Immature natural killer cell (primary cell): ENCODE measurements at places on chromosomes 12 and 14. TPM values are rescaled to one million over a fixed set of nuclear protein-coding genes. Genes with fewer than 3 reads are reported as not detected.

Gene RND1
- not detected for polyA plus RNA-seq

Gene GZMB
- polyA plus RNA-seq = 2,869 TPM

GRCh38 chr12:3117144-3117581 is 40.0 kb downstream of the TSPAN9 start:
- H3K27ac ChIP-seq = no peak overlapping the region
- H3K4me1 ChIP-seq = peaks cover 5% of the 10 kb centered on the region
- no peak for DNase-seq

DNA sequence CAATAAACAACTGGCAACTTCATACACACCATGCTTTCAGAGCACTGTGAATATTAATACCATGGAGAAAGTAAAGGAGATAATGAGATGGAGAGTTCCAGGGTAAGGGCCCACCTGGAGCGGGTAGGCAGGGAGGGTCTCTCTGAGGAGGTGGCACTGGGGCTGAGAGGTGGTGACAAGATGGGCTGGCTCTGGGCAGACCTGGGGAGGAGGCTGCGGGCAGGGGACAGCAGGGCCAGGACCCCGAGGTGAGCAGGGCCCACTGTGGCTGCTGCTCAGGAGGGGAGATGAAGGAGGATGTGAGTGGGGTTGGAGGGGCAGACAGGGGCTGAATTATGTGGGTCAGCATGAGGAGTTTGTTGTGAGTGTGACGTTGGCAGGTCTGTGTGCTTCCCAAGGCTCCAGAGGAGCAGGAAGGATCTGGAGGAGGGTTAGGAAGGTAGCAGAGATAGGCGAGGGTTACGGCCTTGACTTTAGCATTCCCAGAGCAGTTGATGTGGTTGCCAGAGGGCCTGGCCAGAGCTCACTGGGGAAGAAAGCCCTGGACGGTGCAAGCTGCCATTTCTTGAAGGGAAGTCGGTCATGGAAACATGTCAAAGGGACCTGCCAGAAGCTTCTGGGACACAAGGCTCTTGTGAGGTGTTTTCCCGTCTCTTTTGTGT is 88.2 kb downstream of the CACNA1C start:
- peaks cover 3% of the 10 kb centered on the region for H3K27me3 ChIP-seq
- no peaks in the 10 kb centered on the region for H3K4me1 ChIP-seq
- no peak overlapping the region for H3K4me3 ChIP-seq
- no peaks in the 10 kb centered on the region for H3K36me3 ChIP-seq
- no peak overlapping the region for H3K27ac ChIP-seq

- no peaks in the 10 kb centered on the region for H3K27me3 ChIP-seq
- no peaks in the 10 kb centered on the region for H3K4me1 ChIP-seq
- H3K4me3 ChIP-seq = no peak overlapping the region
- no peak for DNase-seq
- no peaks in the 10 kb centered on the region for H3K36me3 ChIP-seq
These were observed 51.7 kb downstream of the MGST1 start for GRCh38 chr12:16399101-16399500.

GRCh38 chr12:52280319-52280795 is 5.9 kb downstream of the KRT86 start:
- no peak overlapping the region for H3K27ac ChIP-seq
- peaks cover 9% of the 10 kb centered on the region for H3K27me3 ChIP-seq
- DNase-seq = no peak

- no peaks in the 10 kb centered on the region for H3K36me3 ChIP-seq
- H3K4me3 ChIP-seq = no peak overlapping the region
- no peak for DNase-seq
- H3K4me1 ChIP-seq = peaks cover 34% of the 10 kb centered on the region
These were observed 107.7 kb upstream of the FKBP4 start for GRCh38 chr12:2687058-2687457.

- H3K27ac ChIP-seq = no peak overlapping the region
- no peaks in the 10 kb centered on the region for H3K4me1 ChIP-seq
These were observed 163.5 kb downstream of the CCER1 start for GRCh38 chr12:90791445-90791844.

- H3K27ac ChIP-seq = no peak overlapping the region
- H3K27me3 ChIP-seq = peaks cover 3% of the 10 kb centered on the region
- no peak for DNase-seq
- H3K4me1 ChIP-seq = no peaks in the 10 kb centered on the region
These were observed 322.7 kb upstream of the RTL1 start for GRCh38 chr14:101226265-101226602.

- no peaks in the 10 kb centered on the region for H3K36me3 ChIP-seq
- DNase-seq = no peak
- no peaks in the 10 kb centered on the region for H3K4me1 ChIP-seq
- H3K27ac ChIP-seq = no peak overlapping the region
These were observed 326.7 kb downstream of the ATP23 start for GRCh38 chr12:58268069-58268468.

DNA sequence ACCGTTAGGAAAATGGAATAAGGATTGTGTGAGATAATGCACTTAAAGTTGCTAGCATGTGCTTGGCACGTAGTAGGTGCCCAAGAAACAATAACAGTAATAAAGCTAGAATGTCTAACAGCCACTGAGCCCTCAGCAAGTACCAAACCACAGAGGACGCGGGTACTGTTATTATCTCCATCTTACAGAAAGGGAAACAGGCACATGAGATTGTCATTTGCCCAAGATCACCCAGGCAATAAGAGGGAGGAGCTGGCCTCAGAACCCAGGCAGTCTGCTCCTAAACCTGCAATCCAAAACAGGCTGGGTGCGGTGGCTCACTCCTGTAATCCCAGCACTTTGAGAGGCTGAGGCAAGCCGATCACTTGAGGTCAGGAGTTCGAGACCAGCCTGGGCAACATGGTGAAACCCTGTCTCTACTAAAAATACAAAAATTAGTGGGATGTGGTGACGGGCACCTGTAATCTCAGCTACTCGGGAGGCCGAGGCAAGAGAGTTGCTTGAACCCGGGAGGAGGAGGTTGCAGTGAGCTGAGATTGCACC is 5.1 kb upstream of the SDS start:
- H3K27ac ChIP-seq = no peak overlapping the region
- H3K4me3 ChIP-seq = no peak overlapping the region
- no peaks in the 10 kb centered on the region for H3K4me1 ChIP-seq
- DNase-seq = no peak
- peaks cover 5% of the 10 kb centered on the region for H3K27me3 ChIP-seq

DNA sequence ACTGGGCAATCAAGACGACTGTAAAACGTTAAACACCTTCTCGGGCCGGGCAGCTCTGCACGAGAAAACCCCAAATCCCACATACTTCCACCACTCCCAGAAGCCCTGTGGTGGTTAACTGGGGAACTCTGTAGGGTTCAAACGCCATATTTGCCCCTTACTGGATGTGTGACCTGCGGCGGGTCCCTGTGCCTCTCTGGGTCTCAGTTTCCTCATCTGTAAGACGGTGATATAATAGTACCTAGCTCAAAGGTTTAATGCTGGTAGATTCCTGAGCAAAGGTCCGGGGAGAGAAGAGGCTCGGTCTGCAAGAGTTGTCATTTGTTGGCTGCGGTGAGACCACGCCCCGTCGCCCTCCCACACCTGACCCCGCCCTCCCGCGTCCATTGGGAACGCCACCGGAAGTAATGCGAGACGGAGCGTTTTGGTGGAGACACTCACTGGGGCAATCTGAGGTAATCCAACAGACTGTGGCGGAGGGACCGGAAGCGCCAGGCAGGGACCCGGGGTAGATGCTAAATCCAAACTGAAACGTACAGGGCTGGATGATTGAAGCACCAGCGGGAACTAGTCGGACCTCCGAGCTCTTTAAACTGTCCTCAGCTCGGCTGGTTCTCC is 661 bp upstream of the OGFOD2 start:
- H3K4me3 ChIP-seq = peak overlapping the region; percentile 98
- H3K36me3 ChIP-seq = no peaks in the 10 kb centered on the region
- DNase-seq = peak; percentile 98
